ENCODE measurements at places on chromosomes 6 and 20.

GRCh38 chr20:47276851-47277534 is 79.5 kb downstream of the ZMYND8 start:
- no peak overlapping the region for H3K27ac ChIP-seq
- peaks cover 9% of the 10 kb centered on the region for H3K36me3 ChIP-seq
- no peaks in the 10 kb centered on the region for H3K27me3 ChIP-seq
- H3K4me1 ChIP-seq = peaks cover 2% of the 10 kb centered on the region

DNA sequence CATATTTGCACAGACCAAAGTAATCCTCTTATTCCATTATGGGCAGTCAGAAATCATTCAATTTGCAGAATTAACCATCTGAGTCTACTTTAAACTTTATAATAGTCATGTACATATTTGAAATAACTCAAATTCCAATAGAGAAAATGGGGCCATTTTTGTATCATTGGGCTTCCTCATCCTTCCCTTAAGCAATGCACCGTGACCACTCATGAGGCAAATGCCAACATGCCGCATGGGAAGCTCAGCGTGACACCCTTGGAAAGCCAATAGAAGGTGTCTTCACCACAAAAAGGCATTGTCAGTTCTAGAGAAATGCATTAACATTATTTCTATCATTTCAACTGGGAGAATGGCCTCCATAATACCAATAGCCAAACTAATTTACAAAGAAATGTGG is 38.5 kb downstream of the SIM1 start:
- H3K27me3 ChIP-seq = no peaks in the 10 kb centered on the region
- DNase-seq = no peak
- no peak overlapping the region for H3K27ac ChIP-seq
- no peaks in the 10 kb centered on the region for H3K4me1 ChIP-seq
- no peak overlapping the region for H3K4me3 ChIP-seq

- H3K4me3 ChIP-seq = no peak overlapping the region
- no peaks in the 10 kb centered on the region for H3K4me1 ChIP-seq
- H3K27me3 ChIP-seq = no peaks in the 10 kb centered on the region
- no peaks in the 10 kb centered on the region for H3K36me3 ChIP-seq
Observed at GRCh38 chr6:71383476-71383875, 94.9 kb downstream of the OGFRL1 start.

GRCh38 chr20:61749406-61750075 is 316.1 kb downstream of the TAF4 start:
- H3K4me1 ChIP-seq = no peaks in the 10 kb centered on the region
- H3K4me3 ChIP-seq = no peak overlapping the region
- no peak overlapping the region for H3K27ac ChIP-seq
- no peaks in the 10 kb centered on the region for H3K27me3 ChIP-seq
- no peak for DNase-seq
- H3K36me3 ChIP-seq = no peaks in the 10 kb centered on the region

GRCh38 chr20:45269754-45270270 is 15.4 kb upstream of the SLPI start:
- no peak overlapping the region for H3K4me3 ChIP-seq
- H3K4me1 ChIP-seq = no peaks in the 10 kb centered on the region
- no peak overlapping the region for H3K27ac ChIP-seq
- no peaks in the 10 kb centered on the region for H3K36me3 ChIP-seq

GRCh38 chr6:136587527-136587926 is 37.3 kb upstream of the MAP7 start:
- H3K27me3 ChIP-seq = no peaks in the 10 kb centered on the region
- DNase-seq = no peak
- peaks cover 41% of the 10 kb centered on the region for H3K36me3 ChIP-seq
- H3K4me1 ChIP-seq = no peaks in the 10 kb centered on the region

DNA sequence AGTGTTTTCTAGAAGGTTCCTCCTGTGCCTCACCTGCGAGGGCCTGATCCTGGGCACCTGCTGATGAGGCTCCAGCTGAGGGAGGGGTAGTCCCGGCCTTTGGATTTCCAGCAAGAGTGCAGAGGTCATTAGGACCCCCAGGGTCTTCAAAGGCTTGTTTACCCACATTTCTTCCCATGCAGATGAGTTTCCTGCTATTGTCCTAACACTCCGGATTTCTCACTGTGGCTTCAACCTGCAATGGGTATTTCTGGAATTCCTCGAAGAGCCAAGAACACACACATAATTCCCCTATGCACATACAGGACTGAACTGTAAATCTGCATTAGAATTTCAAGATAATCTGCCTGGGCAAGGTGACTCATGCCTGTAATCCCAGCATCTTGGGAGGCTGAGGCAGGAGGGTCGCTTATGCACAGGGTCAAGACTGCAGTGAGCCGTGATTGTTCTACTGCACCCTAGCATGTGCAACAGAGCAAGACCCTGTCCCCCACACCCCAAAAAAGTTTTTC is 53.9 kb downstream of the ADNP start:
- no peaks in the 10 kb centered on the region for H3K4me1 ChIP-seq
- H3K36me3 ChIP-seq = no peaks in the 10 kb centered on the region
- H3K4me3 ChIP-seq = no peak overlapping the region
- H3K27me3 ChIP-seq = no peaks in the 10 kb centered on the region
- DNase-seq = no peak

DNA sequence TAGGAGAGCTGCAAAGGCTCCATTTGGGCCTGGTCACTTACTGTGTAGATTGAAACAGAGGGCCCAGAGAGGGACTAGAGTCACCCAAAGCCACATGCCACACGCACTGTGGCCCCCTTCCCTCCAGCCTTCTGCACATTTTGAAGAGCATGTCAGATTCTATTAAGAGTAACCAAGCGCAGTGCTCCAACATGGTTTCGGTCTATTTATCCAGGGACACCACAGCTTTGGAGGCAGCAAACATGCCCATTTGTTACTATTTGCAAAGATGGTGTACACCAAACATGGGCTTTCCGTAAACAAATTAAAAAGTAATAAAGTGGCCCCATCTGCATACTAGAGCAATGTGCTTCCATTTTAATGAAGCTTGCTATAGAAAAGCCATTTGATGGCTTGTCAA is 43.7 kb upstream of the CCDC167 start:
- H3K36me3 ChIP-seq = no peaks in the 10 kb centered on the region
- peaks cover 15% of the 10 kb centered on the region for H3K4me1 ChIP-seq
- H3K27ac ChIP-seq = no peak overlapping the region
- H3K4me3 ChIP-seq = no peak overlapping the region
- DNase-seq = no peak
- no peaks in the 10 kb centered on the region for H3K27me3 ChIP-seq

All from naive thymus-derived CD4-positive, alpha-beta T cell (primary cell).